ENCODE measurements at places on chromosomes 7 and 10.

GRCh38 chr10:75755528-75755927 is 324.1 kb downstream of the LRMDA start:
- DNase-seq, result no peak

- no peak for DNase-seq
Measured at GRCh38 chr7:105454921-105455320, 66.2 kb upstream of the SRPK2 start.

DNA sequence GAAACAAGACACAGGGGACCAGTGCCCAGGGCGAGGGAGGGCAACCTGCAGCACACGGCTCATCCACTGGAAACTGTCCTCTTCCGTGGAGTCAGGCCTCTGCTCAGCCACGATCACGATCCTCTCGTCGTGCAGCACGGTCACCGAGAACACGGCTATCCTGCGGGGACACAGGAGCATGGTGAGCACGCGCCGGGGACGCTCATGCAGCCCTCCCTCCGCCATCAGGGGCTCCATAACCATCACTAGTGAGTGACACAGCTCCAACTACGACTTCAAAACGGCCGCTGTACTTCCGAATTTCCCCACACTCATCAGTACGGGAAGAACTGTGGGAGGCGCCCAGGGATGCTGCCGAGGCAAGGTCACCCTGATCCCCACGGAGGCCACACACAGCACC is 227.9 kb downstream of the ZMYND11 start:
- DNase-seq, result no peak

GRCh38 chr7:53306846-53307245 is 271.4 kb downstream of the POM121L12 start:
- DNase-seq, result no peak

- DNase-seq, result no peak
Measured at GRCh38 chr10:70130878-70131559, 1.6 kb downstream of the AIFM2 start.

DNA sequence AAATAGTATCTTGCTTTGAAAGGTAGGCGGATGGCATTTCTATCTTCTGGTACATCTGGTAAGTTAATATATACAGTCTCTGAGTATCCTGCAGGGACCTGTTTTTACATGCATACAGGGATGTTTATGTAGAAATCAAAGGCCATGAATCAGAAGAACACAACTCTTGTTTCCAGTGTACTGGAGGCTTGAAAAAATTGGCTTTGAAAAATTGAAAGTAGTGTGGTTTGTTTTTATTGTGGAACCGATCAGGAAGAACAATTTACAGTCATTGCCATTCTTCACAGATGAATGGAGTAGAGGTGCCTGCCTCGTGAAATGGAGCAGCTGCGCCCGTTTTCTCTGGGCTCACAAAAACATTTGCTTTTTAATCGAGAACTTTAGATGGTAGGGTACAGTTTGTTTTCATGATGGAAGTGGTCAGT is 54.0 kb upstream of the RPA3 start:
- DNase-seq, result no peak
